ENCODE measurements at places on chromosomes 2 and 18. TPM values are rescaled to one million over a fixed set of nuclear protein-coding genes. Genes with fewer than 3 reads are reported as not detected.

- DNase-seq: no peak
Observed at GRCh38 chr2:118000041-118000440, 13.8 kb downstream of the CCDC93 start.

Gene GCG
- not detected for total RNA-seq

Gene CXCR1
- not detected for total RNA-seq

DNA sequence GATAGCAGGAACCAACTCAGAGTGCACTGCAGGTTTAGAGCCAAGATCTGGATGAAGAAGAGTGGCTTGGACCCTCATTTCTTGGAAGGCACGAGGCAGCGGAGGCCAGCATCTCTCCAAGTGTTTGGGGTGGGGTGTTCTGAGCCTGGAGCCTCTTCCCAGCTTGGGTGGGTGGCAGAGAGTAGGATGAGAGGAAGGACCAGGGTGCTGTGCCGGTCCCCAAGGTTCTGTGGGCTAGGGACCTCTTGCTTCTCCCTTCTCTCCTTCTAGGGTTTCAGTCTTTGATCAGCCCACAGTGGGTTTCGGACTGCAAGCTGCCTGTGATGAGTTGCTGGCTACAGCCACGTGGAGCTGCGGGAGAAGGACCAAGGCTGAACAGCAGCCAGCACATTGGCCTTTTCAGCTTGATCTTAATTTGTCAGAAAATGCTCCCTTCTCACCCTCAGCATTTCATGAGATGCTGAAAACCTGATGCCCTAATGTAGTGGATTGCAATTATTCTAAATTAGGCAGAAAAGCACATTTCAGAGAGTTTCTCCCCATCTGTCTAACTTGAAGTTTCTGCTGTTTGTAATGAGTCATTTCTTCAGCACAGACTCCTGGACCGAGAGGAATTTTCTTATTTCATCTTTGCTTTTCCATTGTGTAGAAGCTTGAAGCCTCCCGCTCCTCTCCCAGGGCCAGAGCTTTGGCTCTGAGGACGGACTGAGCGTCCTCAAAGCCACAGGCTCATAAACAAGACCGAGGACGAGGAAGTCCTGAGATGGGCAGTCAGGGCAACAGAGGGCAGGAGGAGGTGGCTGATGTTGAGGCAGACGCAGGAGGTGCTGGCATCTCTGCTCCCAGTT is 99.1 kb upstream of the HDAC4 start:
- DNase-seq: no peak

Gene MAP3K2
- 28.8 TPM for total RNA-seq

DNA sequence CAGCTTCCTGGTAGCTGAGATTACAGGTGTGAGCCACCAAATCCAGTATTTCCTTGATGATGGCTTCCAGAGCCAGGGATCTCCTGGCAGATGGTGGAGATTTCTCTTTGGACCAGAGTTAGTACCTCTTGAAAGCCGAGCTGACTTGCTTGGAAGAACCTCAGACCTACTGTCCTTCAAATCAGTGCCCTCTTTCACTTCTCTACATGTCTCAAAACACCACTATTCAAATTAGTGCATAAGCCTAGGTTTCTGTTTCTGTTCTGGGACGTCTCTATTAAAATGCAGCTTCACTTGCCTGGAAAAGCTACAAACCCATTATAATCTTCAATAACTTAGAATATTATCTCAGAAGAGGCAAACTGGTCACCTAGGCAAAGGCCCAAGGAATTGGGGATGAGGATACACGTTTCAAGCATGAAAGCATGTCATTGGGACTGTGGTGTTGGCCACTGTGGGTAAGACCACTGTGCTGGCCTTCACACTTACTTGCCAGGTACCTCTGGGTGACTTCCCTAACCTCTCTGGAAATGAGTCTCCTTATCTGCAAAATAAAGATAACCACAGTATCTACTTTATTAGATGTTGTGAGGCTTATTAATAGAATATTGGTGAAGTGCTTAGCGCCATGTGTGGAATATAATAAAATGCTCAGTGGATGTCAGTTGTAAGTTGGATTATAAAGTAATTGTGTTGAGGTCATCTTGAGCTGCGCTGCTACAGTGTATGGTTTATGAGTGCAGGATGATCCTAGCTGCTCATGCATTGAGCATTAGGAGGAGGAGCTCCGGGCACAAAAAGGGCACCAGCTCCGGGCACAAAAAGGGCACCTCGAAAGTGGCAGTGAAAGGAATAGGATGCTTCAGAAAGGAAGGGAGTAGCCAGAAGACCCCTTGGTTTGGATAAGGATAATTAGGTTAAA is 84.5 kb downstream of the DOCK10 start:
- DNase-seq: no peak

- no peak for DNase-seq
Observed at GRCh38 chr2:643334-643733, 33.9 kb downstream of the TMEM18 start.

DNA sequence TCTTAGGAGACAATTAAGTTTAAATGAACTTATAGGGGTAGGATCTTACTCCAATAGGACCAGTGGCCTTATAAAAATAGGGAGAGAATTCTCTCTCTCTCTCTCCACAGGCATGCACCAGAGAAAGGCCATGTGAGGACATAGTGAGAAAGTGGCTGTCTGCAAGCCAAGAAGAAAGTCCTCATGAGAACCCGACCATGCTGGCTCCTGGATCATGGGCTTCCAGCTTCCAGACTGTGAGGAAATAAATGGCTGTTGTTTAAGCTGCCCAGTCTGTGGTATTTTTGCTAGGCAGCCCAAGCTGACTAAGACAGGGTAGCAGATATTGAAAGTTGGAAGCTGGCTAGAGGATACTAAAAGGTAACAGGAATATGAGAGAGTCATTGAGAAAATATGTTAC is 454.0 kb downstream of the NBAS start:
- DNase-seq: no peak
